GM10248 (cell line): ENCODE measurements at places on chromosomes 12 and 14.

- no peak for DNase-seq
Measured at GRCh38 chr12:94898388-94898787, 105.1 kb downstream of the NDUFA12 start.

- DNase-seq: no peak
Measured at GRCh38 chr14:97539411-97539795, 742.2 kb downstream of the VRK1 start.

- DNase-seq: no peak
Measured at GRCh38 chr14:20223410-20223809, at the start of gene OR11H6. Gene OR11H6, plus strand, starts transcription at chr14:20223710. Its CDS starts 0 bp downstream, at chr14:20223710.

GRCh38 chr14:100400115-100400514 is 77.0 kb downstream of the SLC25A47 start:
- no peak for DNase-seq

DNA sequence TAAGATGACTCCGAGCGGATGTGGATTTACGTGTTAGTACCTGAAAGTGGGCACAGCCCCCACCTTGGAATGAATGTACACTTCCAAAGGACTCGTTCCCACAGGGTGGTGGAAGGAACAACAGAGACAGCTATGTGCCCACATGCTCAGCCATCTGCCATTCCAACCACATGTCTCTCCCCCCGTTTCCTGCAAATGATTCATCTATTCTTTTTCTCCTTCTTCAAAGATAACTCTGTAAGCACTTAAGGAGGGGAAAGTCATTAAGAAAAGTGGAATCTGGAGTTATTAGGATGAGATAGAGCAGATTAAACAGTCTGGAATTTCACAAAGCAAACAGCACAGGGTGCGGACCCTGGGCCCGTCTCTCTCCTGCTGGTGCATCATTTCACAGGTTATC is 18.5 kb upstream of the DUSP6 start:
- DNase-seq: no peak

DNA sequence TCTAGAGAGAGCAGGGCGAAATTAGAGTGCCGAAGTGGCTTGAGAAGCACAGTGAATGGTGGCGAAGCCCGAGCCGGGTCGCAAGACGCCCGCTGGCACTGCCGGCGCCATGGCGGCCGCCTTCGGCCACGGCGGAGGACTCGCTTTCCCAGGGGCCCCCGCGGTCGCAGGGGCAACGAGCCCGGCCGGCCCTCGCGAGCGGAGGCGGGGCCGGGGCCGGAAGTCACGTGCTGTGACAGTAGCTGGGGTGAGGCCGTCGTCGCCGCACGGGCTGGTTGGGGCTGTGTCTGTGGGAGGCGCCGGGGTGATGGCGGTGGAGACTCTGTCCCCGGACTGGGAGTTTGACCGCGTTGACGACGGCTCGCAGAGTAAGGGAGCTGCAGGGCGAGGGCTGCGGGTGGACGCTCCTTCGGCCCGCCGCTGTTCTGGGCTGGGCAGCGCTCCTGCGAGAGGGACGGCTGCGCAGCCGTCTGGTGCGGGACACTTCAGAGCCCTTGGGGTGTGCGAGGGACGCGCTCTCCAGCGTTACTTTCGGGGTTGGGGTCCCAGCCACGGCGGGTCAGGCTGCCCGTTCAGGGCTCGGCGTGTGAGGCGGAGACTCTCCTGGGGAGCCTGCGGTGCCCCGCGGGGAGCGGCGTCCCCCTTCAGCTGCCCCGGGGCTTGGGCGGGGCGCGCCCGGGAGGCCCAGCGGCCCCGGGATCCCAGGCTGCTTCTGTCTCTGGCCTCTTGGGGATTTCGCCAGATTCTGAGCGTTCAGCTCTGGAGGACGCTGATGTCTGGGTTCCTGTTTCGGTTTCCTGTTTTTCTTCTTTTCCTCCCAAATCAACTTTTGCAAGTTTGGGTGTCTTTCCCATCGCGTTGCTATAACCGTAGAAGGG is at the start of gene WASHC4:
TSS of gene WASHC4 (plus strand) at position 238 of the 878 bp plus-strand sequence. CDS start at position 308, 70 bp downstream.
- peak; percentile 98 for DNase-seq
